ENCODE measurements at places on chromosomes 3 and 15.

GRCh38 chr15:69930754-69931153 lies 167.0 kb downstream of the TLE3 start:
- no peak for DNase-seq

GRCh38 chr3:181455276-181455675 lies 256.4 kb upstream of the SOX2 start:
- no peak for DNase-seq

DNA sequence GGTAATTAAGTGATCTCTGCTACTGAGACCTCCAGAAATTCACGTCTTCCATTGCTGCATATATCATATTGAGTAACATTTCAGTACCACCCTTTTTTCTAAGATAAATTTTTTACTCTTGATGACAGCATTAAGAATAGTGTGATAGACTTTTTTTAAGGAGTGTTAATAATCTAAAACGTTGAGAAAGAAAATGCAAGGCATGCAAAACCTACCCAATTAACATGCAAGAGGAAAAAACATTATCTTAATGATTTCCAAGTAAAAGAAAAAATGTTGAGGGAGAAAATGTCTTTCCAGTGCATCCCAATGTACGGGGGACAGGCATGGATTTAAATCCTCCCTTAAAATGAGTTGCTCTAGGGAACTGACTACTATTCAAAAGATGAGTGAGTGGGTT lies 740 bp downstream of the CLDN16 start:
- DNase-seq: no peak

DNA sequence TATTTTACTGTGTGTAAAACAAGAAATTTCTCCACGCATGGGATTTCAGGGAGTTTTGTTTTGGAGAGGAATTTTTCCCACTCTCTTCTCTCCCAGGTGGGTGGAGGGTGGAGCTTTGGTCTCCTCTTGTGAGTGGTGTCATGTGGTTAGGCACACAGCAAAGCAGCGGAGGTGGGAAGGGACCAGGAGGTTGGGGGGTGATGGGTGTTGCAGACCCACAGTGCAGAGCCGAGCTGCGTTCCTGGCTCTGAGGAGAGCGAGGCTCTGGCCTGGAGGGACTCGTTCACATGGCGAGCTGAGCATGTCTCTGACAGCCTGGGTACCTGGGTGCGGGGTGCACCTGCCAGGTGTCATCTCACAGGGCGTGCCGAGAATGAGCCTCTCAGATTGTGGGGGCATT lies 87.8 kb downstream of the RYR3 start:
- no peak for DNase-seq

GRCh38 chr15:60006873-60007272 lies 2.8 kb downstream of the FOXB1 start:
- no peak for DNase-seq

GRCh38 chr3:117695871-117696645 lies 986.5 kb downstream of the TUSC7 start:
- DNase-seq: no peak

GRCh38 chr3:151477591-151478334 lies 16.9 kb upstream of the IGSF10 start:
- no peak for DNase-seq

DNA sequence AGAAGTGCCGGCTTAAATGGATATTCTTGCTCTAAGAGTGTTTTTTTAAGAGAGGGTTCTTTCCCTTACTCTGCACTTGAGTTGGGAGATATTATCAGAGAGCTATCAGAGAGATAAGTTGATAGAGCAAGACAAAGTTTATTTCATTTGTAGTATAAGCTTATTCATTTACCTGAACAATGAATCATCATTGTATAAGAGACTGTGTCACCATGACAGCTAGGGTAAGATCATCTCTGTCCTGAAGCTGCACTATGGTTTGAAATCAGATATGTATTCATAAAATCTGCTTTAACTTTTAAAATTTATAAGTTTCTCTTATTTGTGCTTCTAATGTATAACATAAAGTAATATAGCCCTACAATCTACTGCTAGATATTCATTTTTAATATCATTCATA lies 128.1 kb upstream of the ARL6 start:
- DNase-seq: no peak

DNA sequence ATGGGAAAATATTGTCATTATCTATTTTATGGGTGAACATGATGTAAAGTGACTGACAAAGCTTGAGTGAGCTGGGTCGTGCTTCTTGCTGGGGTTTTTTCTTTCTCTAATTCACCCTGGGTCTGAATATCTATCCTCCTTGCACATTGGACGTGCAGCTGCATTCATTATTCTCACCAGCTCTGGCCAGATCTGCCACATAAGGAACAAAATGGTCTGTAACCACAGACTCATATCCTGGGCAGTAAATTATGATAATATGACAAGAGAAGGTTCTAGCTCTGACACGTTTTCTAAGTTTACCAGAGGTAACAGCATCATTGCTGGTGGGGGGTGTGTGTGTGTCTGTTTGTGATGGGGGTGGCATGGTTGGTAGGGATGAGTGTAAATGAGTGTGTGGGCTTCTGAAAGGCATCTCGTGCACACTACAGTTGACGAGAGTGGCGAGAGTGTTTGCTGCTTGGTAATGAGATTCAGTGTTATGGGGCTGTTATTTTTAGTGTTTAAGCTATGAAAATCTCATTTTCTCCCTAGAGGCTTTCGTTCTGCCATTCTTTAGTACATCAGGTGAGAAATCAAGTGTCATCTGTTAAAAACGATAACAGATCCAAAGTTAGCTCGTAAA lies 418.4 kb downstream of the PDCD6IP start:
- no peak for DNase-seq

DNA sequence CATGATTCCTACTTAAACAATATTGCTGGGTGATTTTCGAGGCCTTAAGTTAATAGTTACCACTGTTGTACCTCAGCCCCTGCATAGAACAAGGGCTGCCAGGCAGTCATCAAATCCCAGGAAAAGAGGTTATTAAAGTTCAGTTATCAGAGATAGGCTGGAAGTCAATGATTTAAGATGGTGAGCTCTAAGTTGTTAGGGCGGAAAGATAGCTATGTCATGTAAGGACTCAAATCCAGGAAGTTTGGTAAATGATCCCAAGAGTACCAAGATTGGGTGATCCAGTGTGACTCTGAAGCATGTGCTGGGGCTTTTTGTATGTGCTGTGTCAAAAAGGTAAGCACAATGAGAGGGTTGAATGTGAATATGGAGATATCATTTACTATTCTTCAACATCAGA lies 287.9 kb downstream of the NLGN1 start:
- no peak for DNase-seq

DNA sequence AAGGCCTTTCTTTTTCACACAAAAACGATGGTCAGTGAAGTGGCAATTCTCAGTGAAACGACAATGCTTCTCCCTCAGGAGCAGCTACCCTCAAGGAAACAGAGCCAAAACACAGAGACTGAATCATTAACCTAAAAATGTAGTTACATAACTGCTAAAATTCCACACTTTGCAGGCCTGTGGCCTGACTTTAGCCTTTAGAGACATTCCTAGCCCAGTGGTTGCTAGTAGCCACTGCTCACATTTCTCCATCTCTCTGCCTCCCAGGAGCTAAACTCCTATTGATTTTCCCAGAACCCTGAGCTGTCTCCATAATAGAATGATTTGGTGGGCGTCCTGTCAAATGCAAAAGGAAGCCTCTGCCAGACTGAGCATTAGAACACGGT lies 630.1 kb upstream of the KCNMB2 start:
- no peak for DNase-seq

DNA sequence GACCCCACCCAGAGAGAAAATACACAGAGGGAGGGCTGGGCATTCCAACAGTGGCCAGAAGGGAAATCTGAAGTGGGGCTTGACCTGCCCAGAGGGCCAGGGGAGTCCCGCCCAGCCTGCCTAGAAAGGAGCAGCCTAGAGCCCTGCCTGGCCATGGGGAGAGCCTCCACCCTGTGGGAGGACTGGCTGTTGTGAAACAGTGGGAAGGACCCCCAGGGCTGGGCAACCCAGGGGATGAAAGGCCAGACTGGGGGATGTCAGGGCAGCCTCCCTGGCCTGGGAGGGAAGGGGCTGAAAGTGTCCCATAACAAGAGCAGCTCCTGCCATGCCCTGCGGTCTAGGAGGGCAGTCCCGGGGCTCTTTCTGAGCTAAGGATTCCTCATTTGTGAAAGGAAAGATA lies 69.0 kb downstream of the SLC12A8 start:
- no peak for DNase-seq

DNA sequence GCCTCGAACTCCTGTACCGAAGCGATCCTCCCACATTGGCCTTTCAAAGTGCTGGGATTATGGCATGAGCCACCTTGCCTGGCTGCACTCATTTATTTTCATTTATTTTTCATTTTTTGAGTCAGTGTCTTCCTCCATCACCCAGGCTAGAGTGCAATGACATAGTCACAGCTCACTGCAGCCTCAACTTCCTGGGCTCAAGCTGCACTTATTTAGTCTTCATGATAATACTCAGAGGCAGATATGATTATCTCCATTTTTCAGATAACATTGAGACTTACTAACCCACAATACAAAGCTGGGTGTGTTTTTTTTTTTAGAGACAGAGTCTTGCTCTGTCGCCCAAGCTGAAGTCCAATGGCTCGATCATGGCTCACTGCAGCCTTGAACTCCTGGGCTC lies 10.0 kb downstream of the PRKCI start:
- no peak for DNase-seq

DNA sequence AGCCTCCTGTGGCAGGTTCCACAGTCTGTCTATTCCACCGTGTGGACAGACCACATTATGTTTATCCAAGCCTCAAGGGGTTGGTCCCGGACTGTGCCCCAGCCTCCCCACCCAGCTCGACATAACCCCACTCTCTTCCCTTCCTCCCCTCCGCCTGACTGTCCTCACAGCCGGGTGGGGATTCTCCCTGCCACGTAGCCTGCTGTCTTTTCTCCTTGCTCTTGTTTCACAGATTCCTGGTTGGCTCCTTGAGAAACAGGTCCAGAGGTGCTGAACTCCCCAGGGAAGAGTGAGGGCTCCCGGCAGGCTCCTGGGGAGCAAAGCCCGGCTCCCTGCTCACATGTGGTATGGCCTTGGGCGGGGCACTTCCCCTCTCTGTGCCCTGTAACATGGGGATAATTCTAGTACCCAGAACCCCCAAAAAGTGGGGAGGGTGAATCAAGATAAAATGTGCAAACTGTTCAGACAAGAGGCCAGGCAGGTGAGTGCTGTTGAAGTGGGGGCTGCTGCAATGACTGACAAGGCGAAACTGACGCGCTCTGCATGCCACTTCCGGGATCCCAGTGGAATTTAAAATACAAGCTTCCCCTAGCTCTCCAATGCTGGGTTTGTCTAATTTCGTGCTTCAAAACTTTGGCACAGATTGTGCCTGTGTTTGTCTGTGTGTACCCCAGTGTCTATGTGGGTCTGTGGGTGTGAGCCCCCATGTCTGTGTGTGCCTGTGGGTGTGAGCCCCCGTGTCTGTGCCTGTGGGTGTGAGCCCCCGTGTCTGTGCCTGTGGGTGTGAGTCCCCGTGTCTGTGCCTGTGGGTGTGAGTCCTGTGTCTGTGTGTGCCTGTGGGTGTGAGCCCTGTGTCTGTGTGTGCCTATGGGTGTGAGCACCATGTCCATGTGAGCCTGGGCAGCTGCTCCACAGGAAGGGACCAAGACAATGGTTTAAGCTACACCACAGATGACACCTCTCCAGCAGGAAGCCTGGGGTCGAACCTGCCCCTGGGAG lies 160.6 kb upstream of the IQSEC1 start:
- no peak for DNase-seq

DNA sequence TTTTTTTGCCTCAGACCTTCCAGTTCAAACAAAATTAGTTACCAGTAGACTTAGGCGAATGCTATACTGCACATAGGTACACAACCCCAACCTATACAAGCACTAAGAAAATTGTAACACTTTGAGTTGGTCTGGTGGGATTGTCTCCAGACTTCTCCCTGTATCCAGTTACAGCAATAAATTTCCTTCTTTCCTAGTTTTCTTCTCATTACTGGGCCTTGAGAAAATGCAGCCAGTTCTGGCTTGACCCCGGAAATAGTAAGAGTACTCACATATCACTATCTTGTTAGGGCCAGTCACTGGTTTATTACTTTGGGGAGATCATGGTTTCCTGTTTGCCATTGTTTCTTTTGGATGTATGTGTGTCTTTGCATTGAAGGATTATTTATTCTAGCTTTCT lies 868.4 kb downstream of the DIPK2A start:
- DNase-seq: no peak

GRCh38 chr15:86041399-86041798 lies 38.3 kb upstream of the AGBL1 start:
- no peak for DNase-seq

DNA sequence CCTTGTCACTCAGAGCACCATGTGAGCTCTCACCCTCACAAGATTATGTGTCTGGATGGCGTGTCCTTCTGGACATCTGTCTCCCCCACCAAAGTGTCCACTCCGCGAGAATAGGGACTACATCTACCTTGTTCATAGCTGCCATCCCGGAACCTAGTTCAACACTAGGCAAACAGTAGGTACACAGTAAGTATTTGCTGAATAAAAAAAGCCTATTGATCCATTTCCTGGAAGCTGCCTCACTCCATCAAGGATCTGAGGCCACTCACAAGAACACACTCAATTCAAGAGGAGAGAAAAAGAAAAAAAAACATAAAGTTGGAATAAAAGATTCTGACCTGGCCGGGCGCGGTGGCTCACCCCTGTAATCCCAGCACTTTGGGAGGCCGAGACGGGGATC lies 11.2 kb upstream of the ALAS1 start:
- no peak for DNase-seq

DNA sequence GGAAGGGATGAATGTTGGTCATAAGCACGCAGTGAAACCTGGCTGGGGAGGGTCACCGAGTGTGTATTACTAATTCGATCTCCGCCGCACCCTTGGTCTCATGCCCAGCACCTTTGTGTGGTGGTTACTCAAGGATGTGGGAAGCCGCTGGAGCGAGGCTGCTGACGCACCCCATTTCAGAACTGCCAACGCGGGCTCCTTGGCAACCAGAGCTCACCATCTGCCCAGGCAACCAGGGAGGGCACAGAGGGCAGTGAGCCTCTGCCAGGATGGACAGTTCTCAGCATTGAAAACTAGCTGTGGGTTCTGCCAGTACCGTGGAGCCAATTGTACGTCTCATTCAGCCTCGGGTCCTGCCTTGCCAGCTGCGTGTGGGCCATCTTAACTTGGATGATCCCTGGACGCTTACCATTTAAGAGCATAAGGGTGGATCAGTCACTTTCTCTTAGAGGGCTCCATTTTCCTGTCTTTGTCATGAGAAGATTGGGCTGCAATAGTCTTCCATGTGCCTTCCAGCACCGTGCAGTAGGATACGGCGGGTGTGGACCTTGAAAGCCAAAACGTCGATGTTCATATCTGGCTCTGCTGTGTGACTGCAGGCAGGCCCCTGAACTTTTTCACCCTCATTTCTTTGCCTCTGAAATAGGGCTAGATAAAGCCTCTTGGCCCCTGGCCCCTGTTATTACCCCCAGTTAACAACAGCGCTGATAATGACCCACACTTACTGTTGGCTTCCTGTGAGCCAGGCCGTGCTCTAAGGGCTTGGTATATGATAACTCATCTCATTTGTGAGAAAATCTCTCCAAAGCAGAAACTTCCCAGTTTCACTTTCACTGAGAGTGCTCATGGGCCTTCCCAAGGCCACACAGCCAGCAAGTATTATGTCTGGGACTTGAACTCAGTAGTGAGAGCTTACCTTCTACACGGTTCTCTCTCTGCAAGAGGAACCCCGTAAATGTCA lies 238.8 kb downstream of the OPA1 start:
- no peak for DNase-seq

Data from activated CD4-positive, alpha-beta T cell treated with anti-CD3 and anti-CD28 coated beads for 4 hours (primary cell).